DMS153 (cell line): ENCODE measurements at places on chromosomes 2 and 18.

- no peak for DNase-seq
Measured at GRCh38 chr2:200913654-200914053, 24.5 kb downstream of the NIF3L1 start.

- DNase-seq, result no peak
Measured at GRCh38 chr18:3653263-3653850, 203.4 kb downstream of the TGIF1 start.

GRCh38 chr18:10228326-10228725, 226.1 kb upstream of the APCDD1 start:
- no peak for DNase-seq

DNA sequence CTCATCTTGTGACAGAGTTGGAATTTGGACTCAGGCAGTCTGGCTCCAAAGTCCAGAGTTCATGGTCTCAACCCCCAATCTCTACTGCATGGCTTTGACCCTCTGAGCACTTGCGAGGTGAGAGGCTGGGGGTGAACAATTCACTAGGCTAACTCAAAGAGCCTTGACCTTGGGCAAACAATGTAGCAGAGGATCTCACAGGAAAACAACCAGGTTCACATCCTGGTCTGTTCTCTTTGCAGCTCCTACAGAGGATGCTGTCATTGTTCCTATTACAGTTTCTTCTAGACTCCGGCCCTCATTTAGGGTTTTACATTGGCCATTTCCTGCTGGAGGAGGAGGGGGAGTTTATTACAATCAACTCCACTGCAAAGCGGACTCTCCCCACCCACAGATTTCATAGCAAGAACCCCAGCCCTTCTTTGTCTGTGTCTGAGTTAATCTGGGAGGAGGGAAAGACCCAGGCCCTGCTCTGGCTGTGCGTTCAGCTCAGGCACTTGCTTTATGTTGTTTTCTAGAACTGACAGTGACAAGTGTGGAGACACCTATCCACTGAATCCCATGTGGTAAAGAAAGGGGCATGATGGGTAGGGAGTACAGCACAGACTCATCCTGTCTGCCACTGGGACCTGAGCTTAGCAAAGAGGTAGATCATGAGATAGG, 101.6 kb downstream of the LBH start:
- no peak for DNase-seq

DNA sequence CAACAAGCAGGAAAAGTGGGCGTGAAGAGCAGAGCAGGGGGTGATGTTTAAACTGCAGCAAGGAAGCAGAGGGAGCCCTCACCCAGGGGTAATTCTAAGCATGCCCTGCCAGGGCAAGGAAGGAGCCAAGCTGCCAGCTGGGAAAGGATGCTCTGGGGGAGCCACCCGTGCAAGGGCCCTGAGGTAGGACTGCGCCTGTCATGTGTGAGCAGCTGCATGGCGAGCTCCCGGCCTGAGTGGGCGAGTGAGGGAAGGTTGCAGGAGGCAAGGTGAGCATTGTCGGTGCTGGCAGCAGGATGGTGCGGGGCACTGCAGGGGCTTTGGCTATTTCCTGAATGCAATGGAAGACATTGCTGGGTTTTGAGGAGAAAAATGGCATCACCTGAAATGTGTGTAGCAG, 107.2 kb downstream of the COPS8 start:
- no peak for DNase-seq

- no peak for DNase-seq
Measured at GRCh38 chr18:45251236-45251635, 364.0 kb upstream of the SLC14A2 start.

- DNase-seq, result no peak
Measured at GRCh38 chr2:25833566-25833965, 44.7 kb downstream of the ASXL2 start.

DNA sequence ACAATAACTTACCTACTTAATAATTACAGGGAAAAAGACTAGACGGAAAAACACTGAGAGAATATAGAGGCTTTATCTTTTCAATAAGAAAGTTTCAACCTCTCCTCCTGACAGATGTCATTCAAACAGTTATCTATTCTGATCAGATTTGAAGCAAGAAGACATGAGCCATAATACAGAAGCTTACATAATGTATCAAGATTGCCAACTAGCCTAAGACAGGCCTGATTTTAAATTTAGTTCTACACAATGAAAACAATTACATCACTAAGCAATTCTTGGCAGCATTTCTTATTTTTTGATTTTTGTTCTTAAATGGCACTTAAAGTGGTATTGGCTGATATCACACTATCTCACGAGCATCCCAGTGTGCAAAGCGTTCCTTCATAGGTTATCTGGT, 41.6 kb downstream of the GPR155 start:
- DNase-seq, result no peak

DNA sequence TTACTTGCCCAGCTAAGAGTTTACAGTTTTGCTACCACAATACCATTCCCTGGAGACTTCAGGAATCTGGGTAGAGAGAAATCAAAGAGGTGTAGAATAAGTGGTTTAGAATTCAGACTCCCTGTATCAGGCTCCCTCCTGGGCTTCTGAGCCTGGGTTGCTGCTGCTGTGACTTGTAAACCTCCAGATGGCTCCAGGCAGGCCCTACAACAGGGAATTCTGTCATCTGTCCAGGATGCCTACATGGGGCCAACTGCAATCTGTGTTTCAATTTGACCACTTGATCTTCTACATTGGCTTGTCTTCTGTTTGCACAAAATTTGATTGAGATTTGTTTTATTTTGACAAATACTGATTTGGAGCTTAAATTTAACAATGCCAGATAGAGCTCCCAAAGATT, 183.9 kb downstream of the RAD51AP2 start:
- DNase-seq, result no peak

- no peak for DNase-seq
Measured at GRCh38 chr2:199756211-199756610, 94.8 kb downstream of the FTCDNL1 start.

DNA sequence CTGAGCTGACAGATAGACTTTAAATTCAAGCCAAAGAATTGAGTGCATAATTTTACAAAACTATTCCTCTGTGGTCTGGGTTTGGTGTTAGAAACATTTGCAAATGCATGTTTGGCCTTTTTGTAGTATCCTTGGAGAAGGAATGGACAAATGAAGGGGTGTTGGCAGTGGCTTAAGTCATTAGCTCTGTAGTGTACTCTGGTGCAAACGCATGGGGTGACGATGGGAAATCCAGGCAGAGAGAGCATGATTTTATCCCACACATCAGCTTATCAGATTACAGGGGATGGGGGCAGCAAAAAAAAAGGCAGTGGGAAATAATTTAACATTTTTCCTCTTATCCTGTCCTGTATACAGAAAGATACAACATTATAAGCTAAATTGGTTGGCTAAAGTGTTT, 320.6 kb downstream of the ZNF516 start:
- DNase-seq, result no peak

- no peak for DNase-seq
Measured at GRCh38 chr18:47970664-47971531, 40.4 kb upstream of the SMAD2 start.

- no peak for DNase-seq
Measured at GRCh38 chr2:71783215-71783614, 329.9 kb downstream of the DYSF start.

DNA sequence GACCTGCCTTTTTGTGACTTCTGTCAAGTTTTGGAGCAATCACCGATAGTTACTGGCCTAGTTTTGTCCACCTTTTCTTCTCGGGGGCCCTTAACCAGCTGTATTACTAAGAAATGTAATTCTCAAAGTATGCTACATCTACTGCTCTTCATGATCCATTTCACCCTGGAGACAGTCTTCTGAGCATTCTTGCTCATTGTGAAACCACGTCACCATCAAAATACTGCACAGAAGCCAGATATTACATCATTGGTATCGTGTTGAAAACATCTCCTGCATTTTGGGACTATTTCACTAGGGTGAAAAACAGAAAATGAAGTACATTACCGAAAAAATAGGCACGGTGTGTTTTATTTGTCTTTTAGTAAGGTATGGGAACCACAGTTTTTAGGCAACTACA, 11.7 kb downstream of the LYPD6B start:
- DNase-seq, result no peak

DNA sequence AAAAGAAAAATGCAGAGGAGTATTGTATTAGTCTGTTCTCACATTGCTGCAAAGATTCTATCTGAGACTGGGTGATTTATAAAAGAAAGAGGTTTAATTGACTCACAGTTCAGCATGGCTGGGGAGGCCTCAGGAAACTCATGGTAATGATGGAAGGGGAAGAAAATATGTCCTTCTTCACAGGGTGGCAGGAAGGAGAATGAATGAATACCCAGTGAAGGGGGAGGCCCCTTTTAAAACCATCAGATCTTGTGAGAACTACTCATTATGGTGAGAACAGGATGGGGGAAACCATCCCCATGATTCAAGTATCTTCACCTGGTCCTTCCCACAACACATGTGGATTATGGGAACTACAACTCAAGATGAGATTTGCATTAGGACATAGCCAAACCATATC, 9.1 kb upstream of the PLCL1 start:
- DNase-seq, result no peak
